ENCODE measurements at places on chromosomes 3 and 15. TPM values are rescaled to one million over a fixed set of nuclear protein-coding genes. Genes with fewer than 3 reads are reported as not detected.
A peak's percentile ranks its signal among the peaks of the same experiment; 100 is the strongest.

ALDH1A2 gene
- total RNA-seq: 14.2 TPM

ACAN gene
- total RNA-seq: not detected

IL16 gene
- total RNA-seq: 3.7 TPM

PLSCR4 gene
- 20.3 TPM for total RNA-seq

SEMA3B gene
- total RNA-seq: 19.8 TPM

CACNA1D gene
- total RNA-seq: 1.1 TPM

- no peak for DNase-seq
Measured at GRCh38 chr3:38170722-38171121, 5.4 kb downstream of the OXSR1 start.

- DNase-seq: peak; percentile 87
Measured at GRCh38 chr3:64213962-64214379, 11.3 kb downstream of the PRICKLE2 start.

GRCh38 chr15:85710340-85710842 lies 84.3 kb downstream of the KLHL25 start:
- DNase-seq: no peak

- DNase-seq: no peak
Measured at GRCh38 chr3:188139466-188139865, 14.5 kb upstream of the LPP start.

DNA sequence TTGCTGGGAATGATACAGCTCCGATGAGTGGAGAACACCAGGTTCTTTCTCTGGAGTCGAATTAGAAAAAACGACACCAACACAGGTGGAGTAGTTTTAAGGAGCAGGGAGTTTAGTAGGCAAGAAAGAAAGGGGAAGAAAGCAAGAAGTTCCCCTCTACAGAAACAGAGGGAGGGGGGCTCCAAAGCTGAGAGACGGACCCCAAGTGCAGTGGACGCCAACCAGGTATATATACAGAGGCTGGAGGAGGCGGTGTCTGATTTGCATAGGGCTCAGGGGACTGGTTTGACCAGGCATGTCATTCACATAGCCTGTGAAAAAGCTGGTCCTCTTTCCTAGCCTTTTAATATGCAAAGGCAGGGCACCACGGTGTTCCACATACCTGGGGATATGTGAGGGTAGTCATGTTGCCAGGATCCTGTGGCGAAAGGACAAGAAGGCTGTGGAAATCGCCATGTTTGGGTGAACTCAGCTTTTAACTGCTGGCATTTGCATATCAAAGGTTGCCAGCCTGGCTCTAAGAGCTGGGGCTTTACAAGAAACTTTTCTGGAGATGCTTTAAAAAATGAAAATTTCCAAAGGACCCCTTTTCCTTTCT lies 887.4 kb upstream of the EPHA6 start:
- DNase-seq: no peak

DNA sequence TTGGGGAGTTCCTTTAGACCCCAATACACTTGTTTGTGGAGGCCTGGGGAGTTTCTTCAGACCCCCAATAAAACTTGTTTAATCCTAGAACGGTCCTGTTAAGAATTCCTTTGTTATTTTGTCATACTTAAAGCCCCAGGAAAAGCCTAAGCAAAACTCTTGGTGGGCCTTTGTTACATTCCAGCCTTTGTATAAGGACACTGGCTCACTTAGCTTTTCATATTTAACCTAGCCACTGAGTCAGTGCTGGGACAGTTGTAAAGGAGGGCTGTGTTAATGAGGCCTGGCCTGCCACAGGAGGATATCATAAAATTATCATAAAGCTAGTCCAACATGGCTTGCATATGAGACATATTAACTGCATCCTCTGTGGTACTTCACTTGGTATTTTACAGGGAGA lies 760.1 kb downstream of the ZNF385D start:
- DNase-seq: no peak

DNA sequence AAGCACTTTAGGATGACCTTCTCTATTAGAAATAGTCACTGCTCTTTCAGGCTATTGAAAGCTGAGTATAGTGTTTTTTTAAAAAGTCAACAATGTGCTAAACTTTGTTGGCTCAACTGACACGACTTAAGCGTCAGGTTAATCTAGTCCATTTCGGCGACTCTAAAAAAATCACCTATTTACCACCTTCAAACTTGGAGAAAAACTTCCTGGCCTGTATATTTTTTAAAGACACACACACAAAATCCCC lies 517.8 kb downstream of the FOXP1 start:
- no peak for DNase-seq

GRCh38 chr3:24508423-24508839 lies 13.8 kb upstream of the THRB start:
- DNase-seq: no peak

Data from Right ventricle myocardium inferior (tissue), 1 donor.